Chondrocyte (in vitro differentiated cells): ENCODE measurements at places on chromosomes 5 and 9.

GRCh38 chr5:135306557-135306956, 92.5 kb downstream of the MACROH2A1 start:
- DNase-seq: no peak

- no peak for DNase-seq
These were observed 150.6 kb upstream of the IQGAP2 start for GRCh38 chr5:76252437-76252836.

DNA sequence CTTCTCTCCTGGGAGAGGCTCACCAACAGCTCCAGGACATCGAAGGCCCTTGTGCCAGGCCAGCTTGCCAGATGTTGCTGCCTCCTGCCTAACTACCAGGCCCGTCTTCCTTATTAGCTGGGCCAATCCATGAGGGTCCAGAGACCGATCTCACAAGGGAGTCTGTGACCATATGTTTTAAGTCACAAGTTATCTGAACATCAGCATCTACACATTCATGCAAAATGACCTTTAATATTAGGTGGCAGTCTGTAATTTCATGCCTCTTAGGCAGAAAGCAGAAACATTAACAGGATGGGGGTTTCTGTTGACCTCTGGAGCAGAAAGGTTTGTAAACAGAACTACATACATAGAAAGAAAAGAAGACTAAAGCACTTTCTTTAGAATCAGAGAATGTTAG, 75.1 kb upstream of the SLC25A51 start:
- peak; percentile 39 for DNase-seq

- no peak for DNase-seq
These were observed 72.5 kb downstream of the SPIN1 start for GRCh38 chr9:88460587-88461332.
